ENCODE measurements at places on chromosomes 12 and 14.

DNA sequence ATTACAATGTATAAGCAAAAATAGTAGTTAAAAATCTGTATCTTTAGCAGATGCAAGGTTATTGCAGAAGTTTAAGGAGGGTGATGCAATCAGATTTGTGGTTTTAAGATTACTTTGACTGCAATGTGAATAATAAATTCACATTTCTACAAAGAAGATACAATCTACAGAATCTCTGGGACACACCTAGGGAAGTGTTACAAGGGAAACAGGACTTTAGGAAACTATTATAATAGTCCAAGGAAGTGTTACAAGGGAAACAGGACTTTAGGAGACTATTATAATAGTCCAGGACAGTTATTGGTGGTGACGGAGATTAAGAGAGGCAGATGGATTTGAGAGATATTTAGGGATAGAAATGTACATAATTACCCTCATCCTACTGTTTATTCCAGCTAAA is 154.4 kb upstream of the GARIN6 start:
- DNase-seq: no peak

- no peak for DNase-seq
Measured at GRCh38 chr12:113478351-113479011, 6.8 kb upstream of the LHX5 start.

GRCh38 chr12:121110211-121110940 is 22.3 kb upstream of the P2RX7 start:
- peak; percentile 62 for DNase-seq

DNA sequence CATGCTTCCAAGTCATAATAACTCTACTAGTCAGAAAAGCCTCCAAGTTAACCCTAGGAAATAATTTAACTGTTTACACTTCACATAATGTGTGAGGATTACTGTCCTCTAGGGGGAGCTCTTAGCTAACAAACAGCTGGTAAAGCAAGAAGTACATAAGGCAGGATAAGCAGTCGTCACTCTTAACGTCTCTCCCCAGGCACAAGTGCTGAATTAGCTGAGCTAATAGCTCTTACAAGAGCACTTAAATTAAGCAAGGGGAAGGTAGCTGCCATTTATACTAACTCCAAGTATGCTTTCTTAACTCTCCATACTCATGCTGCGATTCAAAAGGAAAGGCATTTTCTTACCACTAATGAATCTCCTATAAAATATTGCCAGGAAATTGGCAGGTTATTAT is 79.3 kb upstream of the TSPAN11 start:
- no peak for DNase-seq

GRCh38 chr14:106459971-106460730 is 933.8 kb downstream of the TMEM121 start:
- DNase-seq: peak; percentile 63

DNA sequence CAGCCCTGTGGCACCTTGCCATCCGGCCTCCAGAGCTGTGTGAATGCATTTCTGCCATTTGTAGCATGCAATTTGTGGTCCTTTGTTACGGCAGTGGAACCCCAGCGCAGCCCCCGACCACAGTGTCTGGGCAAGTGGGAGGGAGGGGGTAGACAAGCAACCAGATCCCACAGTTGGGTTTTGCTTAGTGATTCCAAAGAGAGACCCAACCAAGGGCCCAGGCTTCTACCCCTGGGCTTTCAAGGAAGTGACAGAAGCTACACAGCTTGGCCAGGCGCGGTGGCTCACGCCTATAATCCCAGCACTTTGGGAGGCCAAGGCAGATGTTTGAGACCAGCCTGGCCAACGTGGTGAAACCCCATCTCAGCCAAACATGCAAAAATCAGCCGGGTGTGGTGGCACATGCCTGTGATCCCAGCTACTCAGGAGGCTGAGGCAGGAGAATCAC is 17.8 kb downstream of the ZBTB42 start:
- no peak for DNase-seq

DNA sequence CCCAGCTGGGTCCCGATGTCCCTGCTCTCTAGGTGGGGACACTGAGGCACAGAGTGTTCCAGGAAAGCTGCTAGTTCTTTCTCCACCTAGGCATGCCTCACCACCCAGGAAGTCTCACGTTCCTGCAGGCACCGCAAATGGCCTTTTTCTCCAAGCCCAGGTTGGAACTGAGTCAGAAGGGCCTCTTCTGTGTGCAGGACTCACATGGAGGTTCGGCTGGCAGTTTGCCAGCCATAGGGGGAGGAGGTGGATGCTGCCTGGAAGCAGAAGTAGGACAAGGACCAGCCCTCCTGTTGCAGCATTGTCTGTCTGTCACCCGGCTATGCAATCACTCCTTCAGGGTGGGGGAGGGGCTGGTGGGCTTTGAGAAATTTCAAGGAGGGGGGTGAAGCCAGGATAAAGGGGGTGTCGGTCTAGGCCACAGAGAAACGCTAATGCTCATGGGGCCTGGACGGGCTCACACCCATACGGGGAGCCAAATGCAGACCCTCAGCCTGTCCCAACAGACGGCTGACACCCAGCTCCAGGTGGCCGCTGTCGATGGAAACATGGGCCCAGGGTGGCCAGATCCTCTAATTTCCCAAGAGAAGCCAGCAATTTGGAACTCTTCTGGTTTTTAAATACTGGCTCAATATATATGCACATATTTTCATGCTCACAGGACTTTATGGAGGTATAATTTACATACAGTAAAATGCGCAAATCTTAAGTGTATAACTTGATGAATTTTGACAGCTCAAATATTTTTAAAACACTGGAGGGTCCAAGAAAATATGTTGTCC is 120.5 kb downstream of the PHETA1 start:
- no peak for DNase-seq

GRCh38 chr12:60101715-60102114 is 505.9 kb downstream of the SLC16A7 start:
- no peak for DNase-seq

GRCh38 chr12:124921200-124922031 is 7.0 kb upstream of the UBC start:
- peak; percentile 92 for DNase-seq

DNA sequence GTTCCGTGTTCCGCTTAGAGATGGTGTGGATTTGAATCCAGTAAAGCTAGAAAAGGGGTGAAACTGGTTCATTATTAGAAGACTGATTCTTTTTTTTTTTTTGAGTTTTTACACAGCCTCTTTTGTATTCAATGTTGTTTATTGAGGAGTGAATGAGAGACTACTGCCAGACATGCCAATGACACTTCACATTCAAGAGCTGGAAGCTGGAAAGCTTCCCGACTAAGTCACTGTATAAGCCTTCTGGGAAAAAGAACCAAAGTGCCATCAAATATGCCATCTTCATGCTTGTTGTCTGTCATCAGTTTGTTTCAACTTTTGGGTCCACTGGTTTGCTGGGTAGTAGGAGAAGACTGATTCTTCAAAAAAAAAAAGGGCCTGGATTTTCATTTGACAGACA is 164.8 kb downstream of the ATP23 start:
- DNase-seq: no peak

- DNase-seq: peak; percentile 52
Measured at GRCh38 chr12:68290126-68290525, 36.7 kb upstream of the IL22 start.

- DNase-seq: no peak
Measured at GRCh38 chr12:857611-858010, 91.9 kb downstream of the RAD52 start.

GRCh38 chr14:51424561-51425251 is 184.7 kb downstream of the TMX1 start:
- no peak for DNase-seq

GRCh38 chr12:94839347-94839746 is 164.2 kb downstream of the NDUFA12 start:
- DNase-seq: no peak

- DNase-seq: no peak
Measured at GRCh38 chr14:71388336-71388735, 481.1 kb downstream of the PCNX1 start.

- DNase-seq: no peak
Measured at GRCh38 chr12:65164244-65164643, 5.1 kb upstream of the LEMD3 start.

DNA sequence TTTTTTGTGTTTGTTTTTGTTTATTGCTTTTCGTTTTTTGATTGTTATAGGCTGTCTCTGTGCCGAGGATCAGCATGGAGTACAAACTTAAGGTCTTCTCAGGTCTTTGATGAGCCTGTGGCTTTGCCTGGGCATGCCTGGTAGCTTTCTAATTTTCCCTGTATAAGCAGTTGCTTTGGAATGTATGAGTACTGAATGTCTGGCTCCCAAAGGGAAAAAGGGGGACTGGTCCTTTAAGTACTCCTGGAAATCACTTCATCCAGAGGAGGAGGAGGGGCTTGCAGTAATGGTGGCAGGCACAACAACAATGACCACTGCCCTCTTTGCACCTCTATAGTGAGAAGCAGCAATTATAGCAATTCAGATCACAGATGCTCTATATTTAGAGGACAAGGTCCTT is 67.6 kb upstream of the TTC7B start:
- DNase-seq: no peak

DNA sequence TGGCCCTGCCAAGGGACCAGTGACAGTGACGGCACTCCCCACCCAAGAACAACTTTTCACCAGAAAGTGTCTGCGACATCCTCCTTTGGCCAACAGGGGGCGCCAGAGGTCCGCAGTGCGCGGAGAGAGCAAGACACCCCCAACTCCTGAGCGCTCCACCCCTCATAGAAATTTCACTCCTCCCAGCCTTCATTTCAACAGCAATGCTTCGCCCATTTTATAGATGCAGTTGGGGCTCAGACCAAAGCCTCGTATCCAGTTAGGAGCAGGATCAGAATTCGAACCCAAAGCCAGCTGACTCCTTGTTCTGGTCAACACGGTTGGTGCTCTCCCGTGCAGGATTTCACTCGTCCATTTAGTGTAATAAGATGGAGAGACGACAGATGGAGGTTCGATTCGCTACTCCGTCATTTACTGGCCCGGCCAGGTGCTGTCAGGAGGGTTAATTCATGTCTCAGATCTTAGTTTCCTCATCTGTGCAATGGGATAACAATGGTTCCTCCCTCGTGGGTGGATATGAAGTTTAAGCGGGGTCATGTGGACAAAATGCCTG is 2.4 kb upstream of the POP5 start:
- DNase-seq: peak; percentile 84

DNA sequence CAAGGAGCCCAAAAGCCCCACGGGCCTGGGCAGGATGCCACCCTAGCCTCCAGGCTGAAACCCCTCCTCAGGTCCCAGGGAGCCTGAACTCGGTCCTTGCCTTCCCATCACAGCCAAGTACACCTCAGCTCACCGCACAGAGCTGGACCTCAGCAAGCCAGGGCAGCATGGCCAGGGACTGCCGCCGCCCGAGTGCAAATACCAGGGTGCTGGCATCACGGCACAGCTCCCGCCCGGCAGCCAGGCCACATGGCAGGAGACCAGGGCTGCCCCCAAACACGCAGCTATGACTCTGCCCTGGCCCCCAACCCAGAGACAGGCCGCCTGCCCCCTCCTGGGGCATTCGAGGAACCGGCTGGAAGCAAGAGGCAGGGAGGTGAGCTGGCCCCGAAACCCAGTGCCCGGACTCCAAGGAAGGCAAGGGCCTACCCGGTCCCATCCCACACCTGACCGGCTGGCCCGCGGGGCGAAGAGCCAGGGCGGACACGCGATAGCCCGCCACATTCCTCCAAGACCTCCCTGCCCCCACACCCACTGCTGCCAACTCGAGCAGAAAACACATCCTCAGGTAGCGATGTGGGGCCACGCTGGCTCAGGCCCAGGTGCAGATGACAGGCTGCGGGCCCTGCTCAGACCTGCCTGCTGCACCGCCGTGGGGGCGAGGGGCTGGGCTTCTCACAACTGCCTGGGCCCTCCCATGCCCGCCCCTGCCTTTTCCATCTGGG is 2.7 kb downstream of the JAG2 start:
- DNase-seq: no peak

DNA sequence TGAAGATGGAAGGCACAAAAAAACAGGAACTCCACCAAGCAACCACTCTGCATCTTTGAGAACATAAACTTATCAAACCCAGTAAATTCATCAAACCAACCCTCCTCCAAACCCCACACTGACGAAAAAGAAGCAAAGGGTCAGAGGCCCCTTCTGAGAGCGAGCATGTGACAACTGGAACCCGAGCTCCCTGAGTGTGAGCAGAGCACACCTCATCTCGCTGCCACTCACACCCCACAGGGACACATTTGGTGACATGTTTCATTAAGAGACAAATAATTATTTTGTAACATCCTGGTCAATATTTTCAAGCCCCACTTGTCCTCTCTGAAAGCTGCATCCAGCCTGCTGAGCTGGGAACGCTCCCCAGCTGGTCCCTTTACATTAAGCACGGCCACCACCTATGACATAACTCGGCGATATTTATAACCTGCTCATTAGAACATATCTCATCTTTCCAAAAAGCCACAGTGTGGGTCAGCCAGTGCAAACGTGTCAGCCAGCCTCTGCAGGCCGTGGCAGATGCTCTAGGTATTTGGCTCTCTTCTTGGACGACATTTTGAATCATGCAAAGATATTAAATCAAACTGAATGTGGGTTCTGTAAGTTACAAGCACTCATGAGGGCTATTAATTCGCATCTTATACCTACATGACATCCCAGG is 120.1 kb downstream of the TTC7B start:
- no peak for DNase-seq

DNA sequence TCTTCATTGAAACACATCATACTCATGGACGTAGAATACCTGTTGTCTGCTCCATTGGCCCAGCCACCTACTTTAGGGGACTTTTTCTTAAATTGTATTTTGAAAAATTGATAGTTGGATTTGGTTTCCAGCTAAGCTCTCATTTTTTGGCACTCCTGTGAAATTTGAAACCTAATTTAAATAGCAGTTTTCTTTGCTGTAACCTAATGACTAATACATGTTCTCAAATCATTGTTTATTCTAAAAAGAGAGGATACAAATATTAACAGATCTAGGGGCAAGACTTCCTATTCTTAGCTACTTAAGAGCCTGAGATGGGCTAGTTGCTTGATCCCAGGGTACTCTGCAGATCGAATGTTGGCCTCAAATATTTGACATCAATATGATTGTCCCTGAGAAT is 78.9 kb downstream of the PLEKHA5 start:
- no peak for DNase-seq

- no peak for DNase-seq
Measured at GRCh38 chr14:104822821-104823615, 22.1 kb downstream of the ZBTB42 start.

GRCh38 chr12:71641390-71641789 is 22.3 kb downstream of the ZFC3H1 start:
- DNase-seq: no peak

DNA sequence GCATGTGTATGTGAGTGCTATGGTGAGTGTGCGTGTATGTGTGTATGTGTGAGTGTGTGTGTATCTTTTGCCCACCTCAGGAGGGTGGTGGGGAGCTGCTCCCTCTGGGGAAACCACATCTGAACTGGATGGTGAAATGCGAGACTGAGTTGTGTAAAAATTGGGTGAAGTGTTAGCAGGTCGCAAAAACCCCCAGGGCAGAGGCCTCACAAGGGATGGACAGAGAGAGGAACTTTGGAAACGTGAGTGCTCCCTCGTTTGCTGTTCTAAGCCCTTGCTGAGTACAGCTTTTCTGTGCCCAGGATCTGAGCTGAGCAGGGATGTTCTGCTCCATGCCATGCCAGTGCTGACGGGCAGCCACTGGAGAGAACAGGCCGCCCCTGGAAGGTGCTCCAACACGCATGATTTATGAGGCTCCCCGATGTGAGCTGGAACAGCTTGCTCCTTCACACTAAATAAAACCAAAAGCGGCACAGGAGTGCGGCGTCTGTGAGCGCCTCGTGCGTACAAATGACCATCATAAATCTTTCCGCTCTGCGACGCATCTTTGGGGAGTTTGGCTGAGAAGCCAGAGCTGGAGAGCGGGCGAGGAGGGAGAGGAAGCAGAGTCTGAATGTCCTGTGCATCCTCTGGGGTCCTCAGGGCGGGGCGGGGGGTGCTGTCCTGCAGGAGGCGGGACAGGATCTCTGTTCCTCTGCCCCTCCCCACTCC is 14.1 kb upstream of the GALNT9 start:
- no peak for DNase-seq

Data from stimulated activated CD4-positive, alpha-beta T cell treated with anti-CD3 and anti-CD28 coated beads, Interleukin-1b, Interleukin-23, amount 100 ng/mL, for 48 hours (primary cell).